ENCODE measurements at places on chromosomes 4 and X. TPM values are rescaled to one million over a fixed set of nuclear protein-coding genes. Genes with fewer than 3 reads are reported as not detected.

GRCh38 chr4:40934676-40935075 is 184.9 kb downstream of the NSUN7 start:
- H3K4me3 ChIP-seq: no peak overlapping the region
- H3K4me1 ChIP-seq: no peaks in the 10 kb centered on the region
- no peaks in the 10 kb centered on the region for H3K36me3 ChIP-seq
- no peak for DNase-seq
- no peak overlapping the region for H3K27ac ChIP-seq

The LYAR gene
- total RNA-seq: 19.1 TPM

GRCh38 chrX:9374555-9374954 is 90.3 kb upstream of the TBL1X start:
- no peaks in the 10 kb centered on the region for H3K27me3 ChIP-seq
- H3K4me1 ChIP-seq: no peaks in the 10 kb centered on the region
- H3K4me3 ChIP-seq: no peak overlapping the region
- H3K27ac ChIP-seq: no peak overlapping the region

DNA sequence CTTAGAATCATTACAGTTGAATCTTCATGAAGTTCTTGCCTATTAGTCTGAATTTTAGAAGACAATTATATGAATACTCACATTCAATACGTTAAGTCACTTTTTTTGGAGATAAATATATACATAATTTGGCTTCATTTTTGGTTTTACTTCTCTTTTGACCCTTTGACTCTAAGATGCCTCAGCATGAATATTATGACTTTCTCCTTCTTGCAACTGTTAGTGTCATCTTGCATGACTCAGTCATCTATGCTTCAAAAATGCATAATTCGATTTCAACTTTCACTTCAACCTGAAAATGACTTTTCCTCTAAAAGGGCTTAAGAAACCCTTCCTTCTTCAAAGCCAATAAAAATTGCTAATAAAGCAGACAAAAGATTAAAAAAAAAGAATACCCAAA is 1427.5 kb downstream of the ADGRL3 start:
- no peaks in the 10 kb centered on the region for H3K36me3 ChIP-seq
- no peak overlapping the region for H3K4me3 ChIP-seq
- H3K4me1 ChIP-seq: no peaks in the 10 kb centered on the region
- no peak for DNase-seq

DNA sequence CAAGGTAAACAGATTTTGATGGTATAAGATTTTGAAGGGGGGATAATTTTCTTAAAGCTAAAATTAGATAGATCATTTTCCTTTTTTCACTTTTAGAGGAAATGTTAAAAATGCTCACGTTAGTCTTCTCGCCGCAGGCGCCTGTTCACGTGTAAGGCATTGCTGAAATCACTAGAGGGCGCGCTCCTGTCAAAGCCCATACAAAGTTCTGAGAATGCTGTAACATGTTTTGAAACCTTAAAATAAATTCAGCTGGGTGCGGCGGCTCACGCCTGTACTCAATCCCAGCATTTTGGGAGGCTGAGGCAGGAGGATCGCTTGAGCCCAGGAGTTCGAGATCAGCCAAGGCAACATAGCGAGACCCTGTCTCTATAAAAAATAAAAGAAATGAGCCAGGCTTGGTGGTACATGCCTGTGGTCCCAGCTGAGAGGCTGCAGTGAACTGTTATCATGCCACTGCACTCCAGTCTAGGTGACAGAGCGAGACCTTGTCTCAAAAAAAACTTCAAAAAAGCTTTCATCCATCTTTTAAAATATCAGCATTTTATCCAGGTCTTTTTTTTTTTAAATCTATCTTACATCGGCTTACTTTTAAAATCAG is 138.0 kb downstream of the RBMX2 start:
- no peak overlapping the region for H3K4me3 ChIP-seq
- no peaks in the 10 kb centered on the region for H3K4me1 ChIP-seq

Measured in prostate gland (tissue), 2 donors.